Panc1 (cell line): ENCODE measurements at places on chromosomes 4 and X. TPM values are rescaled to one million over a fixed set of nuclear protein-coding genes. Genes with fewer than 3 reads are reported as not detected.

DNA sequence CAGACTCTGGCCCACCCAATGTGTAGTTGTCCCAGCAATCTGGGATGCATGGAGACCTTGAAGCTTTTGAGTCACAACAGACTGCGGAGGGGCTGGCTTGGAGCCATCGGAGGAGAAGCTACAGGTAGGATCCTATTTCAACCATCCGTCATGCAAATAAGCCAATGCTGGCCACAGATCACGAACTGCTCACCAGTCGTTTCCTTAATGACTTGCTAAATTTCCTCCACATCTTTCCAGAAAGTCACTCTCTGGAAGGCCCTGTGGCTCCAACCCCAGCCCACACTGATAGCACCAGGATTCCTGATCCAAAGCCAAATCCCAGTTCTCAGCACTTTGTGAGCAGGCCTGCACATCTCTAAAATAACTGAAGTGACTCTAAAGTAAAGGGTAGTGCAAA lies 321.3 kb downstream of the RAB28 start:
- H3K4me3 ChIP-seq = no peak overlapping the region
- H3K27me3 ChIP-seq = no peaks in the 10 kb centered on the region
- no peak for DNase-seq

GRCh38 chrX:120287513-120288112 lies 23.6 kb downstream of the TMEM255A start:
- 0 out of 2 replicates have a peak, but pooled peaks cover 3% of the 10 kb centered on the region for H3K27me3 ChIP-seq
- H3K4me1 ChIP-seq = no peaks in the 10 kb centered on the region
- no peak overlapping the region for H3K27ac ChIP-seq
- no peak overlapping the region for H3K4me3 ChIP-seq

DNA sequence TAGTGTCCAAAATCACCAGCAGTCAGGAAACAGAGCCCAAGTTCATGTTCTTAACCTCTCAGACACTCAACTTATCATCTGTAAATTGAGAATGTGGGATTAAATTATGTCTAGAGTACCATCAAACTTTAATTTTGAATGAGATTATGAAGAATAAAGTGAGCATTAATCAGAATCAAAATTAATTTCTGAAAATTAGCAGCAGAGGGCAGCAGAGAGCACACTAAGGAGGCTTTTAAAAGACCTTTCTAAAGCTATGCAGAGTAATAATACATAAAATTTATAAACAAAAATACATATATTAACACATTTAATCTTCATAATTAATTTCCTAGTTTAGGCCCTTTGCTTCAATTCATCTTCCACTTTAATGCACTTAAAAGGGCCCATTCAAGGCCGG lies 7.1 kb downstream of the TASL start:
- no peak overlapping the region for H3K4me3 ChIP-seq
- no peak for DNase-seq
- H3K4me1 ChIP-seq = no peaks in the 10 kb centered on the region
- H3K27ac ChIP-seq = no peak overlapping the region

FAM133A gene
- not detected for total RNA-seq

DNA sequence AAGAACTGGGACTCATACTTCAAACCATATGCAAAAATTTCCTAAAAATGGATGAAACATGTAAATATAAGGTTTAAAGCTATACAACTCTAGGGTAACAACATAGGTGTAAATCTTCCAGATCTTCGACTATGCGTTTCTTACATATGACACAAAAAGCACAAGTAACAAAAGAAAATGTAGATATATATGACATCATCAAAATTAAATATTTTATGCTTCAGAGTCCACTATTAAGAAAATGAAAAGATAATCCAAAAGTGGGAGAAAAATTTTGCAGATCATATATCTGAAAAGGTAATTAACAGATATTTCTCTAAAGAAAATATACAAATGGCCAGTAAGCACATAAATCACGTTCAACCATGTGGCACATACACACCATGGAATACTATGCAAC lies 164.2 kb upstream of the ACTRT1 start:
- H3K27ac ChIP-seq = no peak overlapping the region
- no peaks in the 10 kb centered on the region for H3K4me1 ChIP-seq
- H3K4me3 ChIP-seq = no peak overlapping the region
- no peaks in the 10 kb centered on the region for H3K27me3 ChIP-seq
- H3K36me3 ChIP-seq = no peaks in the 10 kb centered on the region
